ENCODE measurements at places on chromosomes 2 and 18. TPM values are rescaled to one million over a fixed set of nuclear protein-coding genes. Genes with fewer than 3 reads are reported as not detected.

TCF7L1 gene
- 14.1 TPM for polyA plus RNA-seq

MALL gene
- polyA plus RNA-seq, result 6.2 TPM

MORN2 gene
- polyA plus RNA-seq, result 22.2 TPM

DNA sequence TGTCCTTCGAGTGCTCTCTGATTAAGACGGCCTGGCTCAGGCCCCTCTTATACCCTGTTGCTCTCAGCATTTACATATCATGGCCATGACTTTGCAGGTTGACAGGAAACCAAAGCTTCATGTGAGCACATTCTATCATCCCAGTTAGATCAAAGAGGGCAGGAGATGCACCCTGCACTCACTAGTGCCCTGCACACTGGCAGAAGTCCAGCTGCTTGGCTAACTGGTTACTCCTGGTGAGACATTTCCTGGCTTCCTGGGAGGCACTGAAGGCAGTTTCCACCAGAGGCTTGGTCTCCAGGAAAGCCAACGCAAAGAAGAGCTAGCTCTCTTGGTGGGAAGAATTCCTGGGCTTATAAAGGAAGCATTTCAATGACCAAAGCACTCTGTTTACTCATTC lies 66.3 kb downstream of the LIPG start:
- H3K36me3 ChIP-seq, result no peaks in the 10 kb centered on the region
- no peak overlapping the region for H3K27ac ChIP-seq
- no peaks in the 10 kb centered on the region for H3K27me3 ChIP-seq
- no peak overlapping the region for H3K4me3 ChIP-seq

DNA sequence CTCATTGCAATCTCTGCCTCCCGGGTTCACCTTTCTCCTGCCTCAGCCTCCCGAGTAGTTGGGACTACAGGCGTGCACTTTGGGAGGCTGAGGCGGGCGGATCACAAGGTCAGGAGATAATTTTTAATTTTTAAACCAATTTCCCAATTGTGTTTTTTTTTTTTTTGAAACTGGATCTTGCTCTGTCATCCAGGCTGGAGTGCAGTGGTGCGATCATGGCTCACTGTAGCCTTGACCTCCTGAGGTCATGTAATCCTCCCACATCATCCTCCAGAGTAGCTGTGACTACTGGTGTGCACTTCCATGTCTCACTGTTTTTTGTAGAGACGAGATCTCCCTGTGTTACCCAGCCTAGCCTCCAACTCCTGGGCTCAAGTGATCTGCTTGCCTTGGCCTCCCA lies 49.3 kb downstream of the GLS start:
- no peak overlapping the region for H3K4me3 ChIP-seq
- no peak for DNase-seq
- H3K27ac ChIP-seq, result no peak overlapping the region
- no peaks in the 10 kb centered on the region for H3K4me1 ChIP-seq
- H3K27me3 ChIP-seq, result no peaks in the 10 kb centered on the region

GRCh38 chr2:140627136-140627535 lies 1503.7 kb downstream of the LRP1B start:
- H3K4me3 ChIP-seq, result no peak overlapping the region
- no peak overlapping the region for H3K27ac ChIP-seq
- H3K27me3 ChIP-seq, result no peaks in the 10 kb centered on the region
- DNase-seq, result no peak
- no peaks in the 10 kb centered on the region for H3K36me3 ChIP-seq

GRCh38 chr18:31658670-31659575 lies 25.5 kb downstream of the B4GALT6 start:
- no peak overlapping the region for H3K4me3 ChIP-seq
- no peaks in the 10 kb centered on the region for H3K27me3 ChIP-seq
- H3K36me3 ChIP-seq, result no peaks in the 10 kb centered on the region
- H3K4me1 ChIP-seq, result no peaks in the 10 kb centered on the region
- no peak for DNase-seq

DNA sequence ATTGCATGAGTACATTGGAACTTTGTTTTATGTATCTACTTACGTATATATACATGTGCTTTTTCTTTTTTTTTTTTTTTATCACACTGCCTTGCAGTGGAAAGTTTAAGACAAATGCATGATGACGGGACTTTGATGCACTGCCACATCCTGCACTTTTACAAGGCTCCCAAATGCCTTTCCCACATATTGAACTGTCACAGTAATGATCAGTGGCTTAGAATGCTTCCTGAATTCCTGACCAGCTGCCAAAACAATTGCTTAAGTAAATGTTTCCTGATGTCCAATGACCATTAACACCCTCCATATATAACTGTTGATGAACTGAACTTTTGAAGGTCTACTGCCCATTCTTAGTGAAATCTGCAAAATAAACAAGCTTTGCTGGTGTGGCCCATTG lies 60.2 kb downstream of the LYPD6B start:
- DNase-seq, result no peak
- no peaks in the 10 kb centered on the region for H3K36me3 ChIP-seq
- no peaks in the 10 kb centered on the region for H3K27me3 ChIP-seq
- H3K27ac ChIP-seq, result no peak overlapping the region
- no peaks in the 10 kb centered on the region for H3K4me1 ChIP-seq

- H3K27me3 ChIP-seq, result no peaks in the 10 kb centered on the region
- no peaks in the 10 kb centered on the region for H3K36me3 ChIP-seq
- H3K27ac ChIP-seq, result no peak overlapping the region
- H3K4me3 ChIP-seq, result no peak overlapping the region
Measured at GRCh38 chr2:1704631-1705556, 39.4 kb downstream of the PXDN start.

GRCh38 chr2:105328281-105329196 lies 996 bp downstream of the TGFBRAP1 start:
- no peaks in the 10 kb centered on the region for H3K27me3 ChIP-seq
- peak overlapping the region; percentile 63 for H3K27ac ChIP-seq
- DNase-seq, result peak; percentile 52
- H3K36me3 ChIP-seq, result no peaks in the 10 kb centered on the region
- peak overlapping the region; percentile 91 for H3K4me3 ChIP-seq
- peaks cover 2% of the 10 kb centered on the region for H3K4me1 ChIP-seq

DNA sequence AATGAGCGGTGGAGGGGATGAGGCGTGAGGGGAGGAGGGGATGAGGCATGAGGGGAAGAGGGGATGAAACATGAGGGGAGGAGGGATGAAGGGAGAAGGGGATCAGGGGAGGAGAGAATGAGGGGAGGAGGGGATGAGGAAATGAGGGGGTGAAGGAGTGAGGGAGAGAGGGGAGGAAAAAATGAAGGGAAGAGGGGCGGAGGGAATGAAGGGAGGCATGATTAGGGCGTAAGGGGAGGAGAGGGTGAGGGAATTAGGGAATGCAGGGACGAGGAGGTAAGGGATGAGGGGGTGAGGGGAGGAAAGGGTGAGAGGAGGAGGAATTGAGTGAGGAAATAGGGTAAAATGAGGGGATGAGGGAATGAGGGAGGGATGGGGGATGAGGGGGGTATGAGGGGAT lies 40.5 kb downstream of the AQP12A start:
- no peaks in the 10 kb centered on the region for H3K36me3 ChIP-seq
- no peak for DNase-seq
- H3K27ac ChIP-seq, result no peak overlapping the region
- H3K27me3 ChIP-seq, result no peaks in the 10 kb centered on the region
- no peaks in the 10 kb centered on the region for H3K4me1 ChIP-seq
- no peak overlapping the region for H3K4me3 ChIP-seq
